Activated T-helper 1 cell treated with Interleukin-2 at 50 U/mL for 16 hours (primary cell): ENCODE measurements at places on chromosomes 11 and 22.

DNA sequence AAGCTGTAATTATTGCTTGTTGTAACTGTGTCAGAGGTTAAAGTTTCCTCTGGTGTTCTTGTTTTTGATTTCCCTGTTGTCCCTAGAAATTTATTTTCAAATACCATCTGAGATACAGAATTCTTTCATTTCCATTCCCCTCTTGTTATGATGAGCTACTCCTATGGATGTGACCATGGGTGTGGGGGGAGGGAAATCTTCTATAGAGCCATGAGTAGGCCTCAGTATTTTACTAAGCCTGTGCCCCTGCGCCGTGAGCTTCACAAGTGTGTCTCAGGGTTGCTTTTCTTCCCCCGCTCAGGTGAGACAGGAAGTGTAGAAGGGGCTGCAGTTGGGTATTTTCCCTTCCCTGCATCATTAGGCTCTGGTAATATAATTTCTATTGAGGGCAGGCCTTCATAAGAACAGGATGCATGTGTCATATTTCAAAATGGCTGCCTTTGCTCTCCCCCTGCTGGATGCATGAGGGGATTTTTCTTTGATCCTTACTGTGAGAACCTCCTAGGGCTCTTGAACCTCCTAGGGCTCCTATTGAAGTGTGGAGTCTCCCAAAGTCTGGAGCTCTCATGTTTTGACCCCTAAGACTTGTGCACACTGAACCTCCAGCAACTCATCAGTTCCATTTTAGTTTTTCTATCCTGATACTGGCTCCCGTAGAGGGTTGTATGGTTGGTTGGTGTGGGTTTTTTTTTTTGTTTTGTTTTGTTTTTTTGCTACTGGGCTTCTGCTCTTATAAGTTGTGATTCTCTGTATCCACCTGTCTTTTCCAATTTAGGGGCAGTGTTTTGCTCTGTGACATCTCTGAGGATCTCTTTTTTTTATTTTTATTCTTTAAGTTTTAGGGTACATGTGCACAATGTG lies 658.2 kb downstream of the NTM start:
- no peak for DNase-seq

- DNase-seq: no peak
These were observed 26.3 kb upstream of the CCDC90B start for GRCh38 chr11:83312430-83312829.

DNA sequence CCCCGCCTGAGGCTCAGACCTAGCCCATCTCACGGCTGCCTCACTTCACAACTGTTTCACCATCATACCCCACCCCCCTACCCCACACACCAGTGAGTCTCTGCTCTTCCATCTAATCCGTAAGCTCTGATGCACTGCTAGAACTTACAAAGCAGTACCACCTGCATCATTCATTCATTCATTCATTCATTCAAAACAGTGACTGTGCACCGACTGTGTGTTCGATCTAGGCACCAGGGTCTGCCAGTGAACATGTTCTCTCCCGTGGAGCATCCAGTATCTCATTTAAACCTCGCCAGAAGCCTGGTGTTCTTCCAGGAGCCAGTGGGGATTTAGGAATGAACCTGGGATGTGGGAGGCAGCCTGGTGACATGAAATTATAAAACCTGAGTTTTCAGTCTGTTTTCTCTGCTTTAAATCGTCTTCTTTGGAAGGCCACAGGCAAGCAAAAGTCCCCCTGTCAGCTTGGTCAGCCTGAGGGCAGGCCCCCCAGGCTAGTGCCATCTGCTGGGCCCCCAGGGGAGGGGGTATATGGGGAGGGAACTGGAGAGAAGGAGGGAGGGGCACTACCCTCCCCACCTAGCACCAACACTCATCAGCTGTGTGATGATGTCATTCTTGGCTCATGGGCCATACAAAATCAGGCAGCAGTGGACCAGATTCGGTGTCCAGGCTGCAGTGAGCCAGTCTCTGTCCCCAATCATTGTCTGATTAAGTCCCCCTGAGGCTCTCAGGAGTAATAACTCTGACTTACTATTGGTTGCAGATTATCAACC lies 18.4 kb downstream of the TMPRSS6 start:
- no peak for DNase-seq

DNA sequence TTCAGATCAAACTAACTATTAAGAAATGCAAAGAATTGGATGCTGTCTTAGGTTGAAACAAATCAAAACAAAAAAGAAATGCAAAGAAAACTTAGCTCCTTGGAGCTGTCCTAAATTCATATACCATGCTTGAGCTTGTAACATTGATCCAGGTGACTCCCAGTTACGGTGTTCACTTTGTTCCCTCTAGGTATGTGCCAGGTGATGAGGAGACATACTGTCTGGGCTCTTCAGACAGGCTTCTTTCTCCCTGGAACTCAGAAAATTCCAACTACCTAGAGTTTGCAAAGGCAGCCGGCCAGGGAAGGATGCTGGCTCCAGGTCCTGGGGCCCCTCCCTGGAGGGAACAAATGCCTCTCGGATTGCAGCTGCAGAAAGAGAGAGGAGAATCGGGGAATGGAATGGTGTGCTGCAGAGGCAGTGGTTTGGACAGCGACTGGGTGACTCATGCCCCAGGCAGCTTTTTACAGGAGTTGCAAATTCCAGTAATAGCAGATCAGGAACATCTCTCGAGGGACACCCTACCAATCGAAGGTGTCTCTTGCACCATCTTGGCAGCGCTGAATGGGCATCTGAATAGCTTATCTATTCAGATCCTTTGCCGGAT lies 12.3 kb upstream of the ASPHD2 start:
- no peak for DNase-seq

GRCh38 chr11:62245271-62245753 lies 3.3 kb downstream of the SCGB1D2 start:
- no peak for DNase-seq
